Spleen (tissue), 13 donors: ENCODE measurements at places on chromosomes 7 and 10.
A peak's percentile ranks its signal among the peaks of the same experiment; 100 is the strongest.

DNA sequence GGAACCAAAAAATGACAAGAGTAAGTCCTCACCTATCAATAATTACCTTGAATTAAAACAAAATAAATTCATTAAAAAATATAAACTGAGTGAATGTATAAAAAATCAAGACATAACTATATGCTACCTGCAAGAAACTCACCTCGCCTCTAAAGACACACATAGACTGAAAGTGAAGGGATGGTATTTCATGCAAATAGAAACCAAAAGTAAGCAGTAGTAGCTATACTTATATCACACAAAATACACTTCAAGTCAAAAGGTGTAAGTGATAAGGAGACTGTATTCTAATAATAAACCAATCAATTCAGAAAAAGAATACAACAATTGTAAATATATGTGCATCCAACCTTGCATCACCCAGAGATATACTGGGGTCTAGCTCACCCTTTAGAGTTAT, 332.6 kb downstream of the SH2D4B start:
- DNase-seq: no peak

GRCh38 chr7:137940656-137941518, 61.0 kb downstream of the CREB3L2 start:
- DNase-seq: no peak

DNA sequence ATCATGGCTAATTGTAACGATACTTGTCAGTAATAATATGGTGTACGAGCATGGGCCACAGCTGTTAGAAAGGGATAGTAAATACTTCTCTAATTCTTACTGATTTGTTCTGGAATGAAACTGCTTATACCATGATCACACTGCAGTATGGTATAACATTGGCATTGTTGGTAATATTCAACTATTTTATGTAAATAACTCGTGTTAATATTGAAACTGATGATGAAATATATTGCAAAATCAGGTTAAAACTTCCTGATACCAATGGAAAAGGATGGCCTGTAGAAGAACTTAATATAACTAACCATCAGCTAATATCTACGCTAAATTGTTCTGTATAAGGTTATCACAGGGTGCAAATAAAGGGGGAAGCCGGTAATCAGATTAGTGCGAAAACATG, 10.3 kb downstream of the OR2A14 start:
- no peak for DNase-seq

- DNase-seq: no peak
Measured at GRCh38 chr7:139297795-139298194, 43.3 kb upstream of the FMC1 start.

GRCh38 chr10:69242040-69242851, 22.1 kb downstream of the HKDC1 start:
- peak; percentile 16 for DNase-seq

DNA sequence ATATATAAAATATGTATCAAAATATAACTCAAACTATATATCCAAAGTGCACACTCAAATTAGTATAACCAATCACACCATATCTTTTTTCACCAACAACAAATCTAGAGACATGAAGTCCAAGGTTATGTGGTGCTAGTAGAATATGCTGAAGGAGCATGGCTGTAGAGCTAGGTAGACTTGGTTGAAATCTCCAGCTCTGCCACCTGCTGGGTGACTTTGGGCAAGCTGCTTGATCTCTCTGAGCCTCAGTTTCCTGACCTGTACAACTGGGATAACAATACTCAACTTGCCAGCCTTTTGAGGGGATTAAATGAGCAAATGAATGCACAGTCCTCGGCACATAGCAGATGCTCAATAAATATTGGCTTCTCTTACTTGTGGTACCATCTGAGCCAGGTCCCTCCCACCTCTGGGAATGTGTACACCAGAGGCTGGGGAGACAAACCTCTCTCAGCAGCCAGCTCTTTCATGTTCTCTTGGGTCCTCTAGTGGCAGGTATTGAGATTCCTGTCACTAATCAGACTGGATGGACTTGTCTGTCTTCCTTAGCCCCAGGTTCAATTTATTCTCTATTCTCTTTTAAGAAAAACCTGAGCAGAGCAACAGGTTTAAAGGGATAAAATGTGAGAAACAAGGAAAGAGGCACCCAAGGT, 94.3 kb upstream of the PDE1C start:
- no peak for DNase-seq

GRCh38 chr7:112873831-112874553, 83.8 kb upstream of the TMEM168 start:
- DNase-seq: no peak

- no peak for DNase-seq
Measured at GRCh38 chr7:34758111-34758601, 100.1 kb downstream of the NPSR1 start.

GRCh38 chr10:78780551-78780961, 288.2 kb upstream of the ZMIZ1 start:
- peak; percentile 54 for DNase-seq

- DNase-seq: no peak
Measured at GRCh38 chr10:102269017-102269416, 23.7 kb downstream of the GBF1 start.

- DNase-seq: peak; percentile 68
Measured at GRCh38 chr7:116500078-116500853, 728 bp downstream of the CAV2 start.

DNA sequence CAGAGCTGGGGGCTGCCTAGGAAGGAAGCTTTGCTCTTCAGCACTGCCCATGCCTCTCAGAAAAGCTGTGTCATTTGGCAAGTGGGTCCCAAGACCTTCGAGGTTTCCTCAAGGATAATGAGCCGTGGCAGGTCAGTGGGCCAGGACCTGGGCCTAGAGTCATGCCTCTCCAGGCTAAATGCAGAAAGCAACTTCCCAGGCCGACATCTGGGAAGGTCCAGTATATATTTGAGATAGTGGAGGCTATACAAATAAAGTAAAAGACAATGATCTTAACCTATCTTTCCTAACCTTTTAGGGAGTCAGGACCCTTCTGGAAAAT, 2.4 kb upstream of the HOXA10 start:
- no peak for DNase-seq

DNA sequence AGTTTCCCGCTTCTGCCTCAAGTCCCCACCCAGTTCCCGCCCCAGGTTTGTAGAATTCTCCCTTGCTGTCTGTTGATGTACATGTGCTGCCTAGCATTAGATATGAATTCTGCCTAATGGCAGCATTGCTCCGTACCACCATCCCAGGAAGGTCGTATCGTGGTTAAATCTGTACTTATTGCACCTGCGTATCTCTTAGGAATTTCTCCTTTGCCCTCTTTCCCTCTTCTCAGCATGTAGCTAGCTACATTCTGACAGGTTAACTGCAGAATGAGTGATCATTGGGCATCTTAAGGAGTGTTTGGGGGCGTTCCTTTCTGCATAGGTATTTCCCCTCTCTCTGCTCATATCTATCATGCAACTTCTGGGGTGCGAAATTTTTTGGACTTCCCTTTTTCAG, 293.1 kb downstream of the GPR158 start:
- DNase-seq: no peak

DNA sequence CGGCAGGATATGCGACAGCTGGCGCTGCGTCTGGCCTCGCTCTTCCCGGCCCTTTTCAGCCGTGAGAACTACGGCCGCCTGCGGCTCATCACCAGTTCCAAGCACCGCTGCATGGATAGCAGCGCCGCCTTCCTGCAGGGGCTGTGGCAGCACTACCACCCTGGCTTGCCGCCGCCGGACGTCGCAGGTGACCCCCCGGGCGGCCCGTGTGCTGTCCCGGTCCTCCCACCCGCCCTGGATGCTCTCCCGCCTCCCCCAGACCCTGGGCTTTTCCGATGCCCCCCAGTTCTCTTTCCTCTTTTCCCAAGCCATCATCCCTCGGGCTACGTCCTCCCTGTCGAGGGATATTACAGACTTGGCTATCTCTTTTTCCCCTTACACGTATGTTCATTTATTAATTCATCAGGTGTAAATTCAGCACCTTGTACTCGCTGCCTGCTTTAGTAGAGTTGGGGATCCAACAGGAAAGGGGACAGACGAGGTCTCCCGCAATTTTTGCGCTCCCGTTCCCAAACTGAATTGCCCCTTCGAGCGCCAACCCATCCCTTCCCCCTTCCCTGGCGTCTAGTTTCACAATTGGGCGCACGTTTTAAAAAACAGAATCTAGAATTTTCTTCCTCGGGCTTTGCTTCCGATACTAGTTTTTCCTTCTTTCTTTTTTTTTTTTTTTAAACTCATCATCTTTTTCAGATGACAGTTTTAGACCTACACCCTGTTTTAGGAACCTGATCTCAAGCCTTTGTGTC, 846 bp downstream of the MINPP1 start:
- DNase-seq: peak; percentile 88

DNA sequence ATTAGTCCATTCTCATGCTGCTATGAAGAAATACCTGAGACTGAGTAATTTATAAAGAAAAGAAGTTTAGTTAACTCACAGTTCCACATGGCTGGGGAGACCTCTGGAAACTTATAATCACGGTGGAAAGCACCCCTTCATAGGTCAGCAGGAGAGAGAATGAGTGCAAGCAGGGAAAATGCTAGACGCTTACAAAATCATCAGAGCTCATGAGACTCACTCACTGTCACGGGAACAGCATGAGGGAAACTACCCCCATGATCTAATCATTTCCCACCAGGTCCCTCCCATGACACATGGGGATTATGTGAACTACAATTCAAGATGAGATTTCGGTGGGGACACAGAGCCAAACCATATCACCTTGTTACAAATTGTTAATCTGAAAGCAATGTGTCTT, 15.8 kb downstream of the TAS2R39 start:
- no peak for DNase-seq

DNA sequence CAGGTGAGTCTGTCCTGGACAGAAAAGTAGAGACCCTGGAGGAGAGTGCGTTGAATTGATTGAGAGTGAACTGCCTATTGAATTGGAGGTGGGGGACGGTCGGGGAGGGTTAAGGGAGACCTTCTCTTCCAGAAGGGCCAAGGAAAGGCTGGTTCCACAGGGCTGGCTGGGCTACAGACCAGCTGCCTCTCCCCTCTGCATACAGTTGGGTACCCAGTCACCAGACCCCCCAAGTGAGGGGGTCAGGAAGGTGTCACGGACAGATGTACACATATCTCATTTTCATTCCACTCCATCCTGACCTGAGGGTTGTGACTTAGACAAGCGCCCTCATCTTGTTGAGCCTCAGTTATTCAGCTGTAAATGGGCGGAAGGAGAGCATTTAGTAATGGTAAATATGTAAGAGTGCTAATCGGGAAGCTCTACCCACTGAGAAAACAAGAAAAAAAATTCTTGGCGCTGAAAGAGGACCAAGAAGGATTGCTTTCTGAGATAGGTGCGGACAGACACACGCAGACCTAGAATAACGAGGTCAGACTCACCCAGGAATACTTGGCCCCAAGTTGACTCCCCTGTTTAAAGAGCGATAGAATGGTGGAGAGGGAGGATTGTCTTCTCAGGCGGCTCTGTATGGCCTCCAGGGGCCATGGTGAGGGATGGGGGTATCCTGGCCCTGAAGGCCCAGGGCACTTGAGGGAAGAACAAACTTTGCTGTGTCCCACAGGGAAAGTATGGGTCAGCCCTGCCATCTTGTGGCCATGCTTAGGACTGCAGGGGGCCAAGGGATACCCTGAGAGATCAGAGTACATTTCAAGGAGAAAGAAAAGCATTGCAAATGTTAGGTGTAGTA, 7.2 kb upstream of the MBL2 start:
- DNase-seq: no peak

GRCh38 chr10:33333260-33334101, 986 bp downstream of the NRP1 start:
- no peak for DNase-seq

DNA sequence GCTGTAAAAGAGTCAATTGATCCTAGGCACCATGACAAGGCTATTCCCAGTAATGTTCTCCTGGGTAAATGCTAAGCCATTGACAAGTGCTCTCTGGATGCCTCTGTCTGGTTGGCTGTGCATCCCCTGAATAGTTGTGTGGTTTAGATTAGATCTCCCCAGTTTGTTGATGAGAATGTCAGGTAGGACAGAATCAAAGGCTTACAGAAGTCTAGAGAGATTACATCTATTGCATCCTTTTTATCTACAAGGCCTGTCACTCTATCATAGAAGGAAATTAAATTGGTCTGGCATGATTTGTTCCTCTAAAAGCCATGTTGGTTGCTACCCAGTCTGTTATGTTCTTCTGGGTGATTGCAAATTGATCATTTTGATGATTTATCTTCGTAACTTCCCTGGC, 548.3 kb downstream of the GATA3 start:
- DNase-seq: no peak
